ENCODE measurements at places on chromosomes 2 and 18. TPM values are rescaled to one million over a fixed set of nuclear protein-coding genes. Genes with fewer than 3 reads are reported as not detected.

SIX3 gene
- total RNA-seq: not detected

CFAP65 gene
- total RNA-seq: not detected

KCNS3 gene
- total RNA-seq: 72.5 TPM

CYP1B1 gene
- total RNA-seq: 8.3 TPM

KIF1A gene
- not detected for total RNA-seq

- DNase-seq: no peak
Measured at GRCh38 chr18:9763157-9763556, 55.1 kb downstream of the RAB31 start.

GRCh38 chr2:235725016-235725489 is 231.2 kb downstream of the AGAP1 start:
- no peak for DNase-seq

DNA sequence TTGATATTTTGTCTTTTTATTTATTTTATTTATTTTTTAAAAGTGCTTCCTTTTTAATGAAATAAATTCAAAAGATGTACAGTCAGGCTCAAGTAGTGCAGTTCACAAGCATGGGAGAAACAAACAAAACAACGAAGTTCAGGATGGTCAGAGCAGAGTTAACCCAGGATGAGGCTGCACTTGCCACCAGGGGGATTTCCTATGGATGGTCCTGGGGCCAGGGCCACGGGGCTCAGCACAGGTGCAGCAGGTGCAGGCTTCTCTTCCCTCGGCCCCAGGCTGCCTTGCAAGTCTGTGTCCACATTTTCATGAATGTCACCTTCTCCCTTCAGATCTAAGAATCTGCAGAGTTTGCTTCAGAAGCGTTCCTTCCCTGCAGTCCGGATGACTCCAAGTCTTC is 76.5 kb downstream of the CDCA7 start:
- no peak for DNase-seq

DNA sequence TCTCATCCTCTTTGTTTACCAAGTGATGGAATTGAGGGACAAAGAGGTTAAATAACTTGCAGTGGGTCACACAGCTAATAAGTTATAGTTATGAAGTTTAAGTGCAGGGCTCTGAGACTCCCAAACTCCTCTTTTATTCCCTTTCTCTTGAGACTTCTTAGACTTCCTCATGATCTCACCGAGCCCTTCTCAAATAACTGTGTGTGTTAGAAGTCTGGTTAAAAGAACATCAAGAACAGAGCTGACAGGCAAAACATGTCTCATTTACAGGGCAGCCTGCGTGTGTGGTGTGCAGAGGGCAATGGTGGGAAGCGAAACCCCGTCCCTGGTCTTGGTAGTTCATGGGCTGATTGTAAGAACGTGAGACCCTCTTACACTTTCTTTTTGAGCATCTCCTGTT is 368.0 kb downstream of the SLC4A3 start:
- DNase-seq: no peak

DNA sequence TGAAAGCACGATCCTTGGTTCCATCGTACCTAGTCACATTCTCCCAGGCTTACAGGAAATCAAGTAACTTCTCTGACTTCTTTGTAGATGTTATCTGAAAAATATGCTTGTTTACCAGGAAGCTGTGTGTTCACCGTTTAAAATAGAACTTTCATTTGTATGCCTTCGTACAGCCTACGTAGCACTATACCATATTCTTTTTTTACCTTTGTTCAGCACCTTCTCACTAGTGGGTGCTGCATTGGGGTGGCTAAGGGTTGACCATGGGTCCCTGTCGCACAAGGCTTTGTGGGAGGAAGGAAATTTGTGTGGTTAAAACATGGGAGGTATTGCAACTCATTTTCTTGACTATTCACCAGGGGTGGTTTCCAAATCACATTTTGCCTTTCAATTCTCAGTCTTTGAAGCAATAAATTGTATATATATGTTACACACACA is 16.6 kb downstream of the MALT1 start:
- no peak for DNase-seq

DNA sequence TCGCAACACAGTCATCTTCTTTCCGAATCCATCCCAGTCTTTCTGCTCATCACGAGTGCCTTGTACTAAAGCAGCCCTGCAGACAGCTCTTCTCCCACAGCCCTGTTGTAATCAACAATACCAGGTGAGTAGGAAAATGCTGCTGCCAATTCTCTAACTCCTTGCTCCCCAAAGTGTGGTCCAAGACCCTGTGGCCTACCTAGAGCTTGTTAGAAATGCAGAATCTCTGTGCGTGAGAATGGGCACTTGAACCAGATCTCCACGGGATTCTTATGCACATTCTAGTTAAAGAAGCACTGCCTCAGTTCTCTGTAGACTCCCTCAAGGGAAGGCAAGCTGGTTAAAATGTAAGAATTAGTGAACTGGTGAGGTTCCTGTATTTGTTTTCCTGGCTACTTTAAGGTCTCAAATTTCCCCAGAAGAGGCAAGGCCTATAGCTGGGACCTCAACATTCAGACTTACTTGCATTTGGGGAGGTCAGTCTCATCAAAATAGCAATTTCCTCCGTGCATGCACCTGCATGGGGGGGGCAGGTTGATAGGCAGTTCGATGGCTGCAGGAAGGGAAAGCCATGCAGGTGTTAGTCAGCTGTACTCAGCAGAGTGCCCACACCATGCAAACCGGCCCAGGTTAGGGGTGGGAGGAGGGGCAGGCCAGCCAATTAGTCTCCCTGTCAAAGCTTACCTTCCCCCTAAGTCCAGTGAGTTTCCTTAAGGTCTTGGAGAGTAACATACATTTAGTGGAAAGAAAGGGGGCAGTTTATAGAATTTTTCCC is 70.8 kb downstream of the DHRS9 start:
- no peak for DNase-seq
